Panc1 (cell line): ENCODE measurements at places on chromosomes 2 and 18. TPM values are rescaled to one million over a fixed set of nuclear protein-coding genes. Genes with fewer than 3 reads are reported as not detected.

Gene FKBP1B
- total RNA-seq = 19.9 TPM

Gene PROKR1
- total RNA-seq = not detected

Gene SCRN3
- 16.2 TPM for total RNA-seq

Gene COPS8
- 57.9 TPM for total RNA-seq

Gene ALK
- total RNA-seq = not detected

Gene NT5C1B
- total RNA-seq = not detected

Gene MALL
- 159 TPM for total RNA-seq

Gene MAB21L4
- 0.21 TPM for total RNA-seq

DNA sequence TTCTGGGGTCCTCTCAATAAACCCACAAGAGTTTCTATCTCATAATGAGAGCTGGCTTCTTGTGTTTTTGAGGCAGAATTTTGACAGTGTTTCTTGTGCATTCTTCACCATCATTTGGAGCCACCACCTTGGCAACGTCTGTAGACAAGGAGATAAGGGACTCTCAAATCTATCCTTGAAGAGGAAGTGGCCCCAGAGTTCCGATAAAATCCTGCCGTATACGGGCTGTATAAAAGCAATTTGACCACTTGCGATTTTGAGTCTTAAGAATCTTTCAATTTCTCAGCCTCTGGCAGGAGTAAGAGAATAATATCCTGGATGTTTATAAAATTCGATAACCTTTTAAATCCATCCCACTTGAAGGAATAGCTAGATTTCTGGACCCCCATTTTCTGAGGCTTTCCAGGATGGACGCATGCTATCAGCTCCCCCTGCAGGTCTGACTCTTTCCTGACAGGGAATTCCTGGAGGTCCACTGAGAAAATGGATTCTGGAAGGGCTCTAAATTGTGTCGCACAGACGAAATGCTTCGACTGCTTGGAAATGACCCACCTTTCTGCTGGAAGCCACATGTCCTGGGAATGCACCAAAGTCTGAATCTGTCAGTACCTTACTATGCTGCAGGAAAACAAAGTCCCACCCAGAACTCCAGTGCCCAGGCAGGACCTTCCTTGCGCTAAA, 54.1 kb downstream of the E2F6 start:
- peak; percentile 30 for DNase-seq

DNA sequence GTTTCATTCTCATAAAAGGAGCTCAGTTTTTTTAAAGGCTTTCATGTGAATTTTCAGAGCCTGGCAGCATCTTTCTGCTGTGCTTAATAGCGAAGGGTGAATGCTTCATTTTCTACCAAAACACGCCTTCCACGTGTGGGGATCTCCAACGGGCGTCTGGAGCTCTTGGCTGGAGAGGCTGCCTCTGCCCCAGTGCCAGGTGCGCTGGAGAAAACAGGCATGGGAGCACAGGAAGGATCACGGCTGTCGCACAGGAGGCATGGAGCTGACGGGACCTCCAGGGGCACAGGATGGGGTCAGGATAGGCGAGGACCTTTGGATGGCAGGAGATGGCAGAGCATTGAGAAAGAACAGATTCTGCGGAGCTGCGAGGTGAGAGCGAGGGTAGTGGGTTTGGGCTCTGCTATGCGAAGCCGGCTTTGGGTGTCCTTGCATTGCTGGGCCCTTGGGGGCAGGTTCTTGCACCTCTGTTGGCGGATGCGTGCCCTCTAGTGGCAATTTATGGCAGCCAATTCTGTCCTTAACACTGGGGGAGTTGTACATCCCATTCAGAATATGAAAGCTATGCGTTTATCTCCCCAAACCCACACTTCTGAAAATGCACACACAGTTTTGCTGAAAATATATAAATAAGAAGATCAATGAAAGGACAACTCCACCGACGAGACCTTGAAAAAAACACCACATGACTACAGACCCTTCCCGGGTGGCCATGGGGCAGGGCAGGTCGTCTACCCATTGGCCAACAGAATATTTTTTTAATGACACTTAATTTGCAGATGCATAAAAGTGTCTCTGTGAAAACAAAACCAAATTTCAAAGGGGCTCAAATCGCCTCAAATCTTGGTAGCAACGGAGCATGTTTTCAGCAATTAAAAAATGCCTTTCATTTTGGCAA, 90.4 kb upstream of the SLC35G4 start:
- peak; percentile 25 for DNase-seq

GRCh38 chr2:226409134-226409533, 390.5 kb downstream of the IRS1 start:
- no peak for DNase-seq

DNA sequence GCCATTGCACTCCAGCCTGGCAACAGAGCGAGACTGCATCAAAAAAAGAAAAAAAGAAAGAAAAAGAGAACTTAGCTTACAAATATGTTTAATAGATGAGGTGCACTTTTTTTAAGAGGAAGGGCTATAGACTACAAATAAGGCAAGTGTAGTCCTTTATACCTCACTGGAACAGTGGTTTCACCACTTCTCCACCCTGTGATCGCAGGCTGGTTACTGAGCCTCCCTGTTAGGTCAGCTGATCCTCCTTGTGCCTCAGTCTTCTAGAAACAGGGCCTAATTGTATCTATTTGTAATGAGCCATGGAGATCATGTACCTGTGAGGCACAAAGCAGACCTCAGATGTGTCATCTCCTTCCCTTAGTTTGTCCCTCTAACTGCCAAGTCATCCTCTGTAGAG, 4.5 kb downstream of the CXCR2 start:
- DNase-seq = no peak

- DNase-seq = no peak
Observed at GRCh38 chr2:109374548-109375130, 239.1 kb downstream of the SEPTIN10 start.

DNA sequence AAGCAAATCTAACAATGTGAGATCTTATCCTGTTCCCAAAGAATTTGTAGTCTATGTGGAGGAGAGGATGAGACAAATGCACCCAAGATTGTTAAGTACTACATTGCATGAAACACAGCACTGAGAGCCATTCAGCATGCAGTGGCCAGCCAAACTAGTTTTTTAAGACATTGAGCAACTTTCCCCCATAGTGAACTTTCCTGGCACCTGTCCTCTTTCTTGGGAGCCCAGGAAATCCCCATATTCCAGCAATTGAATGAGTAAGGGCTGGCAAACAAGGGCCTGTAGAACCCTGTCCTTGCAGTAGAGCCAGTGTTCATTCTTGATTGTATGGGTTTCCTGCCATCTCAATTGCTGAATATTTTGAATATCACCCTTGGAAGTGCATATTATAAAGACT, 58.8 kb upstream of the FIGN start:
- no peak for DNase-seq

DNA sequence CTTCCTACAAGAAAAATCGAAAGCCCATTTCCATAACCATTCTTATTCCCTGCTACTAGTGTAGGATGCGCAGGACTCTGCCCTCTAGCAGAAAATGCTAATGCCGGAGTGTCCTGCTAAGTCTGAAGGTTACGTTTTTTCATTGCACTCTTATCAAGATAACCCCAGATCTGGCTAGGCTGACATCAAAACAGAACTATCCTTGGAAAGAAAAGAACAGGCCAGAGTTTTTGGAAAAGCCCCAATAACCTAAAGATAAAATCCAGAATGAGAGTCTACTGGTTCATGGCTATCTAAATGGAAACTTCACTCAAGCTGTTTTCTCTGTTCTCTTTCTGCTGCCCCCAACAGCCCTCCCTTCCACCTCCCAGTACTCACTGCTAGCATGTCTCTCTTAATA, 913 bp downstream of the RNF152 start:
- DNase-seq = no peak

DNA sequence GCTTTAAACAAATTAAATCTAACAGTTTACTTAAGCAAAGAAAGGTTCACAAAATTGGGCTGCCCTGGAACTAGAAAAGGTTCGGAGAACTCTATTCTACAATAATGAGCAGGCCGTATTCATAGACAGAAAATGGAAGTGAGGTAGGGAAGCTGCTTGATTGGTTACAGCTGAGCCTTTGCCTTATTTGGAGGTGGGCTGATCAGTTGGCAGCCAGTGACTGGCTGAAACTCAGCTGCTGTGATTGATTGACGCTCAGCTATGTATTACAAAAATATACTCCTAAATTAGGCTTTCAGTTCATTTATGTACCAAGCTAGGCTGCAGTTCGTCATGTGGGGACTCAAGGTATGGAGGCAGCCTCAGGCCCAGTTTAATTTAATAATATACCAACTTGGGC, 42.3 kb upstream of the TTR start:
- no peak for DNase-seq

DNA sequence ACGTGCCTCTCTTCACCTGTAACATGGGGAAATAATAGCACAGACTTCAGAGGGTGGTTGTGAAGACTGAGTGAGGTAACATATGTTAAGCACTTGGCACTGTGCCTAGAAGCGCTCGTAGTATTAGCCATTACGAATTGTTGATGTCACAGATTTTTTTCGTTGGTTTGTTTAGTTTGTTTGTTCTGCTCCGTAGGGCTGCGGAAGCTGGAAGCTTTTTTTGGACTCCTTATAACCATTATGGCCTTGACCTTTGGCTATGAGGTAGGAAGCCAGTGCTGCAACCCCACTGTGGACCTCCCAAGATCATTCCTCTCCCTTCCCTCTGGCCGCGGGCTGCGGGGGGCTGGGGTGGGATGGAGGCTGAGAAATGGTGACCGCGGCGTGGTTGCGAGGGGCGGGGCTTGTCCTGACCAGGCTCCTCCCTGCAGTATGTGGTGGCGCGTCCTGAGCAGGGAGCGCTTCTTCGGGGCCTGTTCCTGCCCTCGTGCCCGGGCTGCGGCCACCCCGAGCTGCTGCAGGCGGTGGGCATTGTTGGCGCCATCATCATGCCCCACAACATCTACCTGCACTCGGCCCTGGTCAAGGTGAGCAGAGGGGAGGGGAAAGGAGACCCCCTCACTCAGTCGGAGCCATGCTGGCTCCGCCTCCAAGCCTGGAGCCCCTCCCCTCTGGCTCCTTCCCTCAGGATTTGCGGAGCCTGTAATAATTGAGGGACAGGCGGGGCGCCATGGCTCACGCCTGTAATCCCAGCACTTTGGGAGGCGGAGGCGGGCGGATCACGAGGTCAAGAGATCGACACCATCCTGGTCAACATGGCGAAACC, 5.5 kb downstream of the SLC11A1 start:
- DNase-seq = no peak

DNA sequence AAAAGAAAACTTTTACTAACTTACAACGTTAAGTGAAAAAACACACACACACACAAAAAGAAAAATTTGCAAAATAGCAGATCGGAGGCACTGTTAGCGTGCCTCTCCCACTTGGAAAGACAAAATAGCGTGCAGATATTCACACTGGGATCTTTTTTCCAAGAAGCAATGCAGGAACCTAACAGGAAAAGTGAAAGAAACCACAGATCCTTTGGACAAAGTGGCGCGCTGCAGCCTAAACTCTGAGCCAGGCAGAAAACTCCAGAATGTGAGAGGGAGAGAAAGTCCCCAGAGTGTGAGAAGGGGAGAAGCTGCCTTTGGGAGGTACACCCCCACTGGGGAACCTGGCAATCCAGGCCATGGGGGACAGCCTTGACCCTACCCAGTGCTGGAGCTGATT, 70.7 kb upstream of the SERPINE2 start:
- no peak for DNase-seq

DNA sequence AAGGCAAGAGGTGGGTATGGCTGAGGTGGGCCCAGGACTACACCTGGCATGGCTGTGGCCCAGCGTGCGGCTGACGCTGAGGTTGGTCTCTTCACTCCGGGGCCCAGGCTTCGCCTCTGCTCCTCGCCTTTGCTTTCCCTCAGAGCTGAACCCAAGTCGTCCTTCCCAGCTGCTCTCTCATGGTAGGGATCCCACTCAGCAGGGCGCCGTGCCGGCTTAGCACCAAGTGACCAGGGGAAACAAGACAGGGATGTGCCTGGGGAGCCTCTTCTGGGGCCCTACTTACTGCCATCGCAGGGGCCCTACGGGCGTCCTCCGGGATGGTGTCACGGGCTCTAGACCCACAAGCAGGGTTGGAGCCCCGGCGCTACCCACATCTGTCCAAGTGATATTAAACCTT, 138.1 kb upstream of the ALKAL2 start:
- no peak for DNase-seq

DNA sequence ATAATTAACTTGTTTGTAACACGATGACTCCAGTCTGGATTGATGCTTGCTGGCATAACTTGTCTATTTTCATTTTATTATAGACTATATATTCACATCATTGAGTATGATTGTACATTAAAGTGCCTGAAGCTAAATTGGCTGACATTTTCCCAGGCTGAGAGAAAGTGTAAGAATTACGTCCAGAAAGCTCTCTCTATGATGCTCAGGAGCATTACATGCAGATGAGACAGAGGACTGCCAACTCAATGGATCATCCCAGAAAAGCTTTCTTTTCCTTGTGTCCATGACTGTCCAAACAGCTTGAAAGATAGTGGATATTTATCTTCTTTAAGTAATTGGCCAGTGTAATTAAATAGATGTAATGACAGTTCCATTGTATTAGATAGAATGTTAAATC, 1372.2 kb upstream of the TMEFF2 start:
- DNase-seq = no peak

GRCh38 chr2:25176138-25176537, 7.8 kb upstream of the POMC start:
- no peak for DNase-seq

GRCh38 chr2:102632380-102633175, 13.2 kb downstream of the SLC9A2 start:
- no peak for DNase-seq

- no peak for DNase-seq
Observed at GRCh38 chr2:8500124-8501054, 181.5 kb upstream of the ID2 start.
